ENCODE measurements at places on chromosomes 12 and 14.

DNA sequence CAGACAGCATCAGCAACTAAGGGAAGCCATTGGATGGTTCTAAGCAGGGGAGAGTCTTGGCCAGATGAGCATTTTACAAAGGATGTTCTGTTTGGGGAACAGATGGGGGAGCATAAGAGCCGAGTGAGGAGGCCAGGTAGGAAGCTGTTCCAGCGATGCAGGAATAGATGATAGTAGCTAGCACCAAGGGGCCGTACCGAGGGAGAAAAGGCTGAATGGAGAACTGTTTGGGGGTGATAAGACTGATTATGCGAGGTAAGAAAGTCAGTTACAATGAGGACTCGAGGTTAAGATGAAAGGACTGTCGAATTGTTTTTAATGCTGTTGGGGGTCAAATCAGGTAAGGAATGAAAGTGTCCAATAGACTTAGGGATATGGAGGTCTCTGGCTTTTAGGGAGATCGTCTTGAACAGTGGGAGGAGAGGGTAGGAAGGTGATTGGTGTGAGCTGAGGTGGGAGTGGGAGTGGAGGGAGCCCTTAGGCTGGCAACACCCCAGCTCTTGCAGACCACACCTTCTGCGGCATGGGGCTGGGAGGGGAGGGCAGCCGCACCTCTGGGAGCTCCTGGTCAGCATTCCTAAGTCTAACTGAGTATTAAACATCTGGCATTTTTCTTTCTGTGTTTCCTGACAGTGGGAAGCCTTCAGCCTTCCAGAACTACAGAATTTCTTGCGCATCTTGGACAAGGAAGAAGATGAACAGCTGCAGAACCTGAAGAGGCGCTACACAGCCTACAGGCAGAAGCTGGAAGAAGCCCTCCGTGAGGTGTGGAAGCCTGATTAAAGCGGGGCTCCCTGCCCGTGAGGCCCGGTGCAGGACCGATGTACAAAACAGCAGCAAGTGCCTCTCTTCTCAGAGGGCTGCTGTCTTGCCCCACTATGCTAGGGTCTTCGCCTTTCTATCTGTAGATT lies 64.8 kb downstream of the GNS start:
- no peak for DNase-seq

- DNase-seq, result no peak
Measured at GRCh38 chr12:53719649-53720048, 7.6 kb downstream of the CALCOCO1 start.

DNA sequence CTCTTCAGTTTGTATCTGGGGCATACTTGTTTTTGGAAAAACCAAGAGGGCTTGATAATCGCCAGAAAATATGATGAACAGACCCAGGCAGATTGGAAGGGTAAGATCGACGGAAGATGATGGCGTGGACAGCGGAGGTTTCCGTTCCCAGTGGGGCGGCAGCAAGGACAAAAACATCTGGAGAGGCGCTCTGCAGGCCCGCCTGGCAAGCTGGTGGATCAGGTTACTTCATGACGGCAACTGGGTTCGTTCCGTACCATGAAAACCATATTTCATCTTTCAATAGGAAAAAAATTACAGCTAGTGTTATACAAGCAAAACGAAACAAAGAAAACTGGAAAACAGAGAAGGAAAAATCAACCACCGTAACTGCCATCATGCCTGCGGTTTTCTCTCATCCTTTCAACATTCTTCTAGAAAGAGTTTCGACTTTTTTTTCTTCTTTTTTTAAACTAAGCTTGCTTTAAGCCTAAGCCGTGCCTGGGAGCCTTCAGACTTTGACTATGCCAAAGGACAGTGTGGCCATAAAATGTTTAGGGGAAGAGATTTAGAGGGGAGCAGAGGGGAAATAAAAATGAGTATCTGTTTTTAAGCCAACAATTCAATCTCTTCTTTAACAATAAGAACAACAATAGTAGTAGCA lies 210.5 kb downstream of the FOXN3 start:
- DNase-seq, result no peak

DNA sequence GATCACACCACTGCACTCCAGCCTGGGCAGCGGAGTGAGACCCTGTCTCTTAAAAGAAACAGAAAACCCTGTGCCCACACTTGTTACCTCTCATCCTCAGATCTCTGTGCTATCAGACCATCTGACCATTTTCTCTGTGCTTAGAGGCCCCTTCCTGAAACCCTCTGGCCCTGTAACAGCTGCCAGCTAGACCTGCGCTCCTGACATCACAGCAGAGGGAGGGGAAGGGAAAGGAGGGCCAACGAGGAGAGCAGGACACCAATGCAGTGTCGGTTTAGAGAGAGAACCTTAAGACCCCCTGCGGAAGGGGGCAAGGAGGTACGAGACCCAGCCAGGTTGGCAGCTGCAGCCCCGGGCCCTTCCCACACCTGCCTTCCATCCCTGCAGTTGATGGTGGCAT lies 42.4 kb downstream of the SLC8B1 start:
- DNase-seq, result no peak

GRCh38 chr12:107474639-107475539 lies 210.7 kb upstream of the PWP1 start:
- no peak for DNase-seq

- no peak for DNase-seq
Measured at GRCh38 chr14:101064718-101065117, 161.2 kb upstream of the RTL1 start.

DNA sequence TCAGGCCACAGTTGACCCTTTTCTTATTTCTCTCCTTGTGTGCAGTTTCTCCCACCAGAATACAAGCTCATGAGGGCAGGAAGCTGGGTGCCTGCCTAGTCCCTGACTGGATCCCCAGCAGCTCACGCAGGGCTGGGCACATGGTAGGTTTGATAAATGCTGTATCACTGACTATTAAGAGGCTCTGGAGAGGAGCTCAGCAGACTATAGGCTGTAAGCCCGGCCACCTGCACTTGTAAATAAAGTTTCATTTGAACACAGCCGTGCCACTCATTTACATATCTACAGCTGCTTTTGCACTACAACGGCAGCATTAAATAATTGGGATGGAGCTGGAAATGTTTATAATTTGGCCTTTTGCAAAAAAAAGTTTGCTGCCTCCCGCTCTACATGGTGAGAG lies 32.0 kb downstream of the CHGA start:
- DNase-seq, result no peak

All from SHP77 treated with DMSO at 0.1 percent for 48 hours (cell line).